Thymus (tissue), 14 donors: ENCODE measurements at places on chromosomes 13 and 19.
A peak's percentile ranks its signal among the peaks of the same experiment; 100 is the strongest.

GRCh38 chr13:99388334-99388923 lies 81.2 kb upstream of the GPR183 start:
- DNase-seq, result no peak

GRCh38 chr13:114029866-114030625 lies 56.2 kb upstream of the C13orf46 start:
- no peak for DNase-seq

DNA sequence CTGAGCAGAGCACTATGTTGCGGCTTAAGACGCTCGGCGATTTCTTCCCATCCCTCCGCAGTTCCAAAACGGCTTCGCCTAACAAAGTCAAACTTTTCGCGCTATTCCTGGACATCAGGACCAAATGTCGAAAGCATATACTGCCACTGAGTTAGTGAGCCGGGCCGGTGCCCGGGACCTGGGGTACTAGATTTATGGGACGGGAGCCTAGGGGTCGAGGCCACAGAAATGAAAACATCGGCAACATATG lies 699 bp downstream of the RCBTB2 start:
- DNase-seq, result peak; percentile 50

DNA sequence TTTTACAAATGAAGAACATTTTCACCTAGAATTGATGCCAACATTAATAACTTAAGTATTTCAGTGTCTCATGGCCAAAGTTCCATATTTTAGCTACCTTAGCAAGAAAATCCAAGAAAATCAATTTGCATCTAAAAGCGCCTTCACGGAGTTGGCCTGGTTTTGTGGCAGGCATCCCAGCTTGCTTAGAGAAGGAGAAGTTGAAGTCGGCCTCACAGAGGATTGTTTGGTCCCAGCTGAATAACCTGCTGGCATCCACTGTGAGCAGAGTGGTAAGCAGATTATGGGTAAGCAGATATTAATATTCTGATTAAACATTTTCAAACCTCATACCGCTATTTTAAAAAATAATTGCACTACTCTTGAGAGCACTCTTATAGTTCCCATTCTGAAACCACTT lies 62.3 kb upstream of the STARD13 start:
- no peak for DNase-seq

GRCh38 chr13:35165205-35165604 lies 223.1 kb downstream of the NBEA start:
- no peak for DNase-seq

GRCh38 chr13:33743438-33744368 lies 74.2 kb upstream of the RFC3 start:
- DNase-seq, result no peak

- peak; percentile 13 for DNase-seq
Observed at GRCh38 chr13:100658363-100658762, 16.2 kb downstream of the TMTC4 start.

DNA sequence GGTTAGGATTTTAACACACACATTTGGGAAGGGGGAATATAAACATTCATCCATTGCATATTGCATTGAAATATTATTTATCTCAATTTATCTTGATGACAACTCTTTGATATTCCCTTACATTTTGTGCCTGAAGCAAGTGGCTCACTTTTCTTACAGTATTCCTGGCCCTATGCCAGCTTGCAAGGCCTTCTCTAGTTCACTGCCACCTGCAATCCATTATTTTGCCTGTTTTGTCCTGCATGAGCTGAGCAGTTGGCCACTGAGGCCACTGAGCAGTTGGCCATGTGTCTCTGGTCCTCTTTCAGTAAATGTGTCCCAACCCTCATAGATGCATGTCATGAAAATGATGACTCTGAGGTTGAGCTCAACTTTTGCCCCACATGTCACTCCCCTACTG lies 49.8 kb downstream of the CBY2 start:
- DNase-seq, result no peak

GRCh38 chr13:98941536-98941935 lies 36.3 kb downstream of the DOCK9 start:
- DNase-seq, result no peak

DNA sequence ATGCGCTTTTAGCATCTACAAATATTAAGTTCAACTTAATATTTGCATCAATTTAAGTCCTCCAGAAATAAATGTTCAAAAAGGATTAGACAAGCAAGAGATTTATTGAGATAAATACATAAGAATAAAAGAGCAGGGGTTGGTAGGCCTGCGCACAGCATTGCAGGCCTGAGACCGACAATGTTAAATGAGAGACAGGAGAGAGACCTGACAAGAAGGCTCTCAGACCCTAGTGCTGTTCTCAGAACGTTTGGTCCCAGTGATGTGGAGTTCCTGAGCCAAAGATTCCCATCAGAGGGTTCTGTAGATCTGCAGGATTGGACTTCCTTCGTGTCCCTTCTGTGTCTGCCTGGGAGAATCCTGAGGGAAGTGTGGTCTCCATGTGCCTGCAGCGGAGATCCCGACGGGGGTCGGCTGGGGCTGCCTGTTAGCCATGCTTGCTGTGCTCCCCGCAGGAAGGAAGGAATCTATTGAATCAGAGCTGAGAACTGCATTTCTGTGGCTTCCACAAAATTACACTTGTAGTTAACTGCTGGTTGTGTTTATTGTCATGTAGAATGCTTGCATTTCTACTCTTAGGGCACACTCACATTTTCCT lies 369.9 kb upstream of the SLC10A2 start:
- DNase-seq, result no peak

GRCh38 chr19:4589579-4590410 lies 30.3 kb upstream of the SEMA6B start:
- DNase-seq, result no peak

GRCh38 chr19:2549701-2550191 lies 73.8 kb downstream of the GADD45B start:
- no peak for DNase-seq

DNA sequence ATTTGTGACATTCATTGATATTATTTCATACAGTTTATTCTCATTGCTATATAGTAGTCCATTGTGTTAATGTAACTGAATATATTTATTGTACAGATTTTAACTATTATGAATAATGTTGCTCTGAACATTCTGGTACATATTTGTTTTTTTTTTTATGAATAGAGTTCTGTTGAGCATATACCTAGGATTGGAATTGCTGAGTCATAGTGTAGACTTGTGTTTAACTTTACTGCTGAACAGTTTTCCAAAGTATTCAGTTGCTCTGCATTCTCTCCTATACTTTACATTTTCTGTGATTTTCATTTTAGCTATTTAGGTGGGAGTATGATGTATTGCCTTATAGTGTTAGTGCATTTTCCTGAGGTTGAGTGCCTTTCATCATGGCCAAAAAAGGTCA lies 97.5 kb downstream of the MAB21L1 start:
- DNase-seq, result no peak

GRCh38 chr19:5547881-5548280 lies 19.9 kb downstream of the TINCR start:
- DNase-seq, result peak; percentile 74

- no peak for DNase-seq
Observed at GRCh38 chr13:41282129-41282571, 18.8 kb upstream of the MTRF1 start.

GRCh38 chr13:81874681-81875661 lies 1534.0 kb upstream of the SPRY2 start:
- no peak for DNase-seq

- no peak for DNase-seq
Observed at GRCh38 chr13:113974304-113975281, 717 bp upstream of the C13orf46 start.

DNA sequence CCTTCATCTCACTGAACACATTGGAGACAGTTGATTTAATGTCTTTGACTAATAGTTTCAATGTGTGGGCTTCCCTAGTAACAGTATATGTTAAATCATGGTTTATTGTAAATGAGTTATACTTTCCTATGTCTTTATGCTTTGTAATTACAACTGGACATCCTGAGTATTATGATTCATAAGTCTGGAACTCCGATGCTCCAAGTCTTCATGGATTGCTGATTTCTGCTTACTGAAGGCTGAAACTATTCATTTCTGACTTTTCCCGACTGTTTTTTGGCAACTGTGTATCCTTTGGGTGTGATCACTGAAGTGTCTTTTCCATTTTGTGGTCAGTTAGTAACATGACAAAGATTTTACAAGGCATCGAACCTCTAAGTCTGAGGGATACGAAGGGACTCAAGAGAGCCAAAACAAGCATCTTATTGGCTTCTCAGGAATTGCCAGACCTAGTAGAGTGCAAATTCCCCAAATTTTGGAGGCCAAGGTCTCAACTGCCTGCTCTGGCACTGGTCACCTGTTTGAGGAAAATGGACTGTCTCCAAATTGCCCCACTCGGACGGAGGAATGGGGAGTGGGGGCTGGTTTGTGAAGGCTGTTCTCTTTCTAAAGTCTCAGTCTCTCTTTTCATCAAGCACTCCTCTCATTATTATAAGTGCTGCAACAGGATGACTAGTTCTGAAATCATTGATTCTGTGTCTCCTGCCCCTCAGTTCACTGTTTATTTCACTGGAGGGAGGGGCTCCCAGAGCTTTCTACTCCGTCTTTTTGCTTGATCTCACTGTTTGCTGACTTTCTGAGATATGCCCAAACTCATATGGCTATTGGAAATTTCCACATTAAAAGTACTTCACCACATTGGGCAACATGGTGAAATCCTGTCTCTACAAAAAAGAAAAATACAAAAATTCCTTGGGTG lies 20.2 kb upstream of the CD70 start:
- no peak for DNase-seq

DNA sequence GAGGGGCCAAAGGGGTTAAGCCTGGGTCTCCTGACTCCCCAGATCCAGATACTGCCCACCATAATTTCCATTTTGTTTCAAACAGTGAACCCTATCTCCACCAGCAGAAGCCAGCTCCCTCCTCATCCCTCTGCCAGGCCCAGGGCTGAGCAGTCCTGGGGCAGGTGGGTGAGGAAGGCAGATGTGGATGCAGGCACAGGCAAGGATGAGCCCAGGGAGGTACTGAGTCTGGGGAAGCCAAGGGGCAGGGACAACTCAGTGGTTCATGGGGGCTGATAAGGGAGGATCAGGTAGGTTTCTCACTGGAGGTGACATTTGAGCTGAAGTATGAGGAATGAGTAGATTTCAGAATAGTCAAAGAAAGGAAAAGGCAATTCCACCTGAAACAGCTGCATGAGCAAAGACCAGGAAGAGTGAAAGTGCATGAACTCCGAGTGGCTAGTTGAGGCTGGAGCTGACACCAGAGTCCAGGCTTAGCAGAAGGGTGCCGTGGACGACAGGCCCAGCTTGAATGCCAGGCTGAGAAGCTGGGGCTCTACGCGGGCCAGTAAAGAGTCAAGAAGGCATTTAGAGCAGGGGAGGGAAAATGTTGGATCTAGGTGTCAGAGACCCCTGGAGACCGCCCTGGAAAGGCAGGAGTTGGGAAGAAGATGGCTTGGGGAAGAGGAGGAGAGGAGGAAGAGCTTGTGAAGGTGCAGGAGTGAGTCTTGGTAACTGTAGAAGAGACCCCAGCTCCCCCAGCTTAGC lies 10.3 kb downstream of the CIC start:
- no peak for DNase-seq

- DNase-seq, result no peak
Observed at GRCh38 chr13:48194379-48194754, 38.6 kb upstream of the ITM2B start.

- DNase-seq, result no peak
Observed at GRCh38 chr13:92175330-92175729, 776.9 kb downstream of the GPC5 start.

- no peak for DNase-seq
Observed at GRCh38 chr19:677201-677600, 1.0 kb downstream of the FSTL3 start.

- no peak for DNase-seq
Observed at GRCh38 chr13:110282316-110282841, 24.6 kb downstream of the COL4A1 start.

- no peak for DNase-seq
Observed at GRCh38 chr19:55633861-55634260, 6.9 kb upstream of the ZNF580 start.

- no peak for DNase-seq
Observed at GRCh38 chr19:51020988-51021651, 1.6 kb upstream of the KLK10 start.

GRCh38 chr13:18954254-18954653 lies 227.4 kb downstream of the TUBA3C start:
- no peak for DNase-seq

- peak; percentile 31 for DNase-seq
Observed at GRCh38 chr13:46071590-46072249, 19.2 kb upstream of the ZC3H13 start.

DNA sequence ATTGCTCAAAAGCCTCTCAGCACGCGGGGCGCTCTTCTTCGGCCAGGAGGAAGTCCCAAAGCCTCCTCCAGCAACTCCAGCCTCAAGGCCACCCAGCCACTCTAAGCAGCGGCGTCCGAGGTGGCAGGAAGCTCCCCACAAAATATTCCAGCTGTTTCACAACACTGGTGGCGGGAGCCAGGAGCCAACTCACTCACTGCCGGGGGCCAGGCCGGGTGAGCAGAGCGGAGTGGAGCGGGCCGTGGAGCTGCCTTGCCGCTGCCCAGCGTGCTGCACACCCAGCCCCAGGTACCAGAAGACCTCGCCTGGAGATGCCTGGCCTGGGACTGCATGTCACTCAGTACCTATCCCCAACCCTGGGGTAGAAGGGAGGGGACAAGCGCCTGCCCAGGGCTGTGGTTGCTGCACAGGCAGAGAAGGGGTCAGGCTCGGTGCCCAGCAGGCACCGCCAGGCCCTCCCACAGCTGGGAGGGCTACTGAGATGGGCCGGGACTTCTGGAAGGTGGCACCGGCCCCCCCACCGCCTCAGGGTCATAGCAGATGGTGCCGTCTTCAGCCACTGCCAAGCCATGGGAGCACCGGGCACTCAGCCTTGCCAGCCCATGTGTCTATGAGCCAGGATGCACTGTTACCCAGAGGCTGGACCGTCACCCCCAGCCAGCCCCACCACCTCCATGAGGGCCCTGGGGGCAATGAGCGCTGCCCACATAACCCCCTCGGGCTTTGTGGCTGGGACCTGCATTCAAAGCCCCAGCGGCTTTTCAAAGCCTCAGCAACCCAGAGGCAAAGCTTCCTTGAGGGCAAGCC lies 59.2 kb downstream of the MLLT1 start:
- no peak for DNase-seq

- DNase-seq, result no peak
Observed at GRCh38 chr13:74669149-74669548, 534.9 kb upstream of the KLF12 start.
